ENCODE measurements at places on chromosomes 13 and 19.
A peak's percentile ranks its signal among the peaks of the same experiment; 100 is the strongest.

- DNase-seq: no peak
These were observed 21.4 kb downstream of the LCP1 start for GRCh38 chr13:46160471-46161066.

DNA sequence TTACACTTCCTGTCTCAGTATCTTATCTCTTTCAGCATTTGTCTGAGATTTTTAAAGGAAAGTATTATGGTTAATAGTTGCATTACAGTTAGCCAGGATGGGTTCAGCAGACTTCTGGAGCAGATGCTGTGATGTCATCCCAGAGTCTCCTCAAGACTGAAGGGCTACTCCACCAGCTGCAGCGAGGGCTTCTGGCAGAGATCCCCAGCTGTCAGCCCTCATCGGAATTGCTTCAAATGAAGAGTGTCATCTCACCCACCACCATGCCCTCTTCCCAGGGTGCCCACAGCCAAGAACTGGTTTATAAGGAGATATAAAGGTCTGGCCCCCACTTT, 84.4 kb downstream of the FAM216B start:
- no peak for DNase-seq

GRCh38 chr13:28320884-28321574, 173.9 kb downstream of the FLT1 start:
- no peak for DNase-seq

DNA sequence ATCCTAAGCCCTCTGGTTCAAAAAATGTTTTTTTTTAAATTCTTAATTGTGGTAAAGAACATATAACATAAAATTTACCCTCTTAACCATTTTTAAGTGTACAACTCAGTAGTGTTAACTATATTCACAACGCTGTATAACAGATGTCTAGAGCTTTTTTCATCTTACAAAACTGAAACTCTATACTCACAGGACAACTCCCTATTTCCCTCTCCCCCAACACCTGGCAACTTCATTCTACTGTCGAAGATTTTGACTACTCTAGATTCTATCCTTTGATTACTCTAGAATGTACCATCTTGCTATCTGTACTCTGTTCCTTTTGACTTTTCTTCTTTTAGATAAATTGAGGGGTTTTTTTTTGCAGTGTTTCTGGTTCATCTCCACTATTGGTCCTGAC, 200.4 kb downstream of the KLF12 start:
- DNase-seq: no peak

DNA sequence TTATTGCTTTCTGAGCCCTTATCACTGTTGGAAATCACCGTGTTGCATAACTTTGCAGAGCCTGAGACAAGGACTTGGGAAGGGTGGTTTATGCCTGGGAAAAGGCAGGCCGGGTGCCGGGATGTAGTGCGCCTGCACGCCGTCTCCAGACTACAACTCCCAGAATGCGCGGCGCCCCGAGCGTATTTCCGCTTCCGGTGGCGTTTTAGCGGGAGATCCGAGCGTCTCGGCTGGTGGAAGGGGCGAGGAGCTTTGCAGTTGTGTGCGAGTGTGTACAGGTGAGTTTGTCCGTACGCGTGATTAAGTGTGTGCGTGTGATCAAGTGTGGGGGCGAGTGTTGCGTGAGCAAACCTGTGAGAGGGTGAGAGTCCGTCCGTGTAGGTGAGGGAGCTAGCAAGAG, 75.4 kb downstream of the PEG3 start:
- peak; percentile 58 for DNase-seq

DNA sequence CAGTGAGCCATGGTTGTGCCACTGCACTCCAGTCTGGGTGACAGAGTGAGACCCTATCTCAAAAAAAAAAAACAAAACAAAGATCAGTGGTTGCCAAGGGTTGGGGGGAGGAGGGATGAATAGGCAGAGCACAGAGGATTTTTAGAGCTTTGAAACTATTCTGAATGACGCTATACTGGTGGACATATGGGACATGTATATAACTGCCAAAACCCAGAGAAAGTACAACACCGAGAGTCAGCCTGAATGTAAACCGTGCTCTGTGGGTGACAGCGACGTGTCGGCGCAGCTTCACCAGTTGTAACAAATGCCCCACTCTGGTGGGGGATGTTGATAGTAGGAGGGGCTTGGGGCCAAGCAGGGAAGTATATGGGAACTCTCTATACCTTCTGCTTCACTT, 32.9 kb downstream of the ZIC5 start:
- no peak for DNase-seq

GRCh38 chr19:38891771-38892170, 7.6 kb downstream of the SIRT2 start:
- no peak for DNase-seq

DNA sequence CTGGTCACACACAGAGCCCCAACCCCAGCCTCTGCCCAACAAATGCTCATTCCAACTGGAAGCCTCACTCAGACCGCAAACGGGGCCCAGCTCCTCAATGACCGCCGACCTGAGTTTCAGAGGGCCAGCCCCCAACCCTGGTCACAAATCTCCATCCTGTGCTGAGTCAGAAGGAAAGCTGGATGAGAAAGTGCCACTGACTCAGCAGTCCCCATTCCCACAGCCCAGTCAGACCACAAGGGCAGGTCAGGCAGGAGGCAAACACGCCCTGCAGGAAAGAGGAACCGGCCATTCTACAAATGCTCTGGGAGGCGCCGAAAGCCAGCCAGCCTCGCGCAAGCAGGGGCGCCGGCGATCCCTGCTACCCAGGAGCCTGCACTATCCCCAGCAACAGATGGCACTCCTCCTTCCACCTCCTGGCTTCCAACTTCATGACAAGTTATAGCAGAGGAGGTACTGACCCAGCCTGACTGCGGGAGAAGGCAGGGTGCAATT, 14.1 kb upstream of the PRKD2 start:
- DNase-seq: no peak

DNA sequence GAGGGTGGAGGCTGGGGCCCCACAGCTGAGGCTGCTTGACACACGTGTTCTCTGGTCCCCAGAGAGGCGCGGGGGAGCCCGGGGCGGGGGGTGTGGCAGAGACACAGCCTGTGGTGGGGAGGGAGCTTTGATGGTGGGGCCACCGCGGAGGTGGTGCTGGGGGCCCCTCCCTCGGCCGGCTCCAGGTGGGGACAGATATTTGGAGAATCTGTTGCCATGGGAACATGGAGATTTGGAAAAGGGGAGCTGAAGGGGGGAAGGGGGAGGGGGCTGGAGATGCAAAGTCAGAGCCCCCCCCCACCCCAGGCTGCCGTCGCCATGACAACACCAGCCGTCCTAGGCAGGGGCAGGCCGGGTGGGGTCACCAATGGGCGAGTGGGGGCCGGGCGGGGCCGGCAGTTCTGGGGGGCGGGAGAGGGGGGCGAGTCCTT, 1.2 kb downstream of the PRKCG start:
- DNase-seq: no peak

- peak; percentile 93 for DNase-seq
These were observed 25.3 kb downstream of the ZNF582 start for GRCh38 chr19:56367829-56368711.

GRCh38 chr13:73849292-73849691, 284.9 kb downstream of the KLF12 start:
- no peak for DNase-seq

DNA sequence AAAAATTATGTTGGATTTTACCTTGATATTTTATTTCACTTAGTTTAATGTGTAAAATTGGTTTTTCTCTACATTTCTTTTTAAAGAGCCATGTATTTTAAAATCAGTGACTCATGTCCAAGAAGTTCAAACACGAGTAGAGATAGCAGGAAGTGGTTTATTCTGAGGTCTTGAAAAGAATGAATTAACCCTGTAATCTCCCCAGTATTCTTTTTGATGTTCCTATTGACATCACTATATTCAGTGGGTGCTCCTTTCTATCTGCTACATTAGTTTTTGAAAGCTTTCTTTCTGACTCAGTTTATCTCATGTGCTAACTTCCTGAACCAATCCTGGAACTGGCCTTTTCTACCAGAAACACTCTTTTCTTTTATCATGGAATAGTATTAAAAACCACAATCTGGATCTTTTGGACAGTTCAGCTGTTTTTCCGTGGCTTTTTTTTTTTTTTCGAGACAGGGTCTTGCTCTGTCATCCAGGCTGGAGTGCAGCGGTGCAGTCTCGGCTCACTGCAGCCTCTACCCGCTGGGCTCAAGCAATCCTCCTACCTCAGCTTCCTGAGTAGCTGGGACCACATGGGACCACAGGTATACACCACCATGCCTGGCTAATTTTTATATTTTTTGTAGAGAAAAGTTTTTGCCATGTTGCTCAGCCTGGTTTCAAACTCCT, 114.9 kb downstream of the PCCA start:
- peak; percentile 16 for DNase-seq

GRCh38 chr19:4174895-4175668, 7.3 kb downstream of the SIRT6 start:
- DNase-seq: no peak

- no peak for DNase-seq
These were observed 341.3 kb downstream of the SPRY2 start for GRCh38 chr13:79999601-80000000.

DNA sequence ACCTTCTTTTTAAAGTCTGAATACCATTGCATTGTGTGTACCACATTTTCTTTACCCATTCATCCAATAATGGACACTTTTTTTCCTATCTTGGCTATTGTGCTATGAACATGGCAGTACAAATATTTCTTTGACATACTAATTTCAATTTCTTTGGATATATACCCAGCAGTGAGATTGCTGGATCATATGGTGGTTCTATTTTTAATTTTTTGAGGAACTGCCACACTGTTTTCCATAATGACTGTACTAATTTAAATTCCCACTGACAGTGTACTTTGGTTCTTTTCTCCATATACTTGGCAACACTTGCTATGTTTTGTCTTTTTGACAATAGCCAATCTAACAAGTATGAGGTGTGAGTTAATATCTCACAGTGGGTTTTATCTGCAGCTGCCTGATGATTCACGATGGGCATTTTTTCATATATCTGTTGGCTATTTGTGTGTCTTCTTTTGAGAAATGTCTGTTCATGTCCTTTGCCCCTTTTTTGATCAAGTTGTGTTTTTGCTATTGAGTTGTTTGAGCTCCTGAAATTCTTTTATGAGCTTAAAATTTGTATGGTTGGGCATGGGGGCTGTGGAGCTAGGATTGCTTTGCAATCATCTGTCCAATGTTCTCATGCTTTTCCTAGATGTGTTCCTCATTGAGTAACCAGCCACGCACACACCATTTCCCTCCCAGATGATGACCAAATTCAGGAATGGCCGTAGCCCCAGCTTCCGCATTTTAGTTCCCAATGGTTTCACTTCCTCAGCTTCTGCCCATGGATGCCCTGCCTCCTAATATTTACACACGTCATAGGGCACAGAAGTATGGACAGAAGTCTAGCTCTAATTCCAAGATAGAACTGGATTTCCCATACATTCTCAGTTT, 380.0 kb upstream of the SGCG start:
- no peak for DNase-seq

DNA sequence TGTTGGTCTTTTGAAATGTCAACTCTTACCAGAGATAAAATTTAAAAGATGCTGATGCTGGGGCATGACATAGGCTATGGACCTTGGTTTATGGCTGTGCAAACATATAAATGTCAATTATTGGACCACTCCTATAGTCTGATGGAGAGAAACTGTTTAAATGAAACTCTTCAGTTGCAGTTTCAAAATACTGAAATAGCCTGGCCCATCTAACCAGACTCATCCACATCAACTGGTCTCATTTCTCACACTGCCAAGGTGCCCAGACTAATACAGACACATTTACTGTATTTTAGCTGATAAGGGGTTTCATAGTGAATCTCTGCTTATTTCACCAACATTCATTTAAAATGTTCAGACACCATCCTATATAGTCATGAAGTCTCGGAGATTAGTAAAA, 19.9 kb downstream of the SERPINE3 start:
- no peak for DNase-seq

DNA sequence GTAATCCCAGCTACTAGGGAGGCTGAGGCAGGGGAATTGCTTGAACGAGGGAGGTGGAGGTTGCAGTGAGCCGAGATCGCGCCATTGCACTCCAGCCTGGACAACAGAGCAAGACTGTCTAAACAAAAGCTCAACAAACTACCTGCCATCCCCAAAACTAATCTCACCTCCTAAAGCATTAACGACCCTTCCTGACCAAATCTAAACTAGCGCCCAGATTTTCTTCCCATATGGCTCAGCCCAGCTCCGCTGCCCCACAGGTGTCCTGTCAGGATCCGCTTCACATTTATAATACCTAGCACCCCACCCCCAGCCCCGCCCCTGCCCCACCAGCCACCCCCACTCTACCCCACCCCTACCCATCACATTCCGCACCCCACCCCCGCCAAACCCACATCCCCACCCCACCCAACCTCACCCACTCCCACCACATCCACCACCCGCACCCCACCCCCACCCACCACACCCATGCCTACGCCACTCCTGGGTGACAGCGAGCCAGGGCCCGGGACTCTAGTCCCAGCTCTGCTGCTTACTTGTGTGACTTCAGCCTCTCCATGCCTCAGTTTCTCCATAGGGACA, 599 bp downstream of the C19orf12 start:
- no peak for DNase-seq

GRCh38 chr19:29690842-29691241, 24.2 kb downstream of the C19orf12 start:
- DNase-seq: peak; percentile 49

DNA sequence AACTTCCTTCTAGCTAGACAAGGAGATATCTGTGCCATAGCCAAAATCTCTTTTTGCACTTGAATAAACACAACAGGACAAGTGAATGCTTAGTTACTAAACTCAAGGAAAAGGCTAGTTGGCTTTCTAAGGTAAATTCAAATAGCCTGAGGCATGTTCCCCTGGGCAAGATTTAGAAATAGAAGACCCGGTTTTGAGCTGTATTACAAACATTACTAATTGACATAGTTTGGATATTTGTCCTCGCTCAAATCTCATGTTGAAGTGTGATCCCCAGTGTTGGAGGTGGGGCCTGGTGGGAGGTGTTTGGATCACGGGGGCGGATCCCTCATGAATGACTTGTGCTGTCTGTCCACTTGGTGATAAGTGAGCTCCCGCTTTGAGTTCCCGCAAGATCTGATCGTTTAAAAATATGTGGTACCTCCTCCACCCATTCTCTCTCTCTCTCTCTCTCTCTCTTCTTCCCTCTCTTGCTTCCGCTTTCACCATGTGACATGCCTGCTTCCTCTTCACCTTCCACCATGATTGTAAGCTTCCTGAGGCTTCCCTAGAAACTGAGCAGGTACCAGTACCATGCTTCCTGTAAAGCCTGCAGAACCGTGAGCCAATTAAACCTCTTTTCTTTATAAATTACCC, 3.9 kb upstream of the KBTBD6 start:
- DNase-seq: no peak

DNA sequence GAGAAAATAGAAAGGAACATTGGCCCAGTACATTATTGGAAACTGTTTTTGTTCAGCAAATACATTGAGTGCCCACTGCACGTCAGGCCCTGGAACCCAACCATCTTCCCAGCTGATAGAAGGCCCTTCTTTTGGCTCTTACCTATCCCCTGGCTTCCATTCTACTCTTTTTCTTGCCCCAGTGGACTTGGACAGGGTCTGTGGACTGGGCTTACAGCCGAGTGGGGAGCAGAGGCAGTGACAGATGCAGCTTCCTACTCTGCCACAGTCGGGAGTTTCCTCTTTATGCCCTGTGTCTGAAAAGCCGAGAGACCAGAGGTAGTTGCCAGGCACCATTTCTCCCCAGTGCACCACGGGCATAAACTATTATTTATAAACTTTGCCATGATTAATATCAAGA, 70.4 kb downstream of the ARHGAP35 start:
- DNase-seq: no peak

- DNase-seq: no peak
These were observed 29.3 kb upstream of the GRTP1 start for GRCh38 chr13:113393226-113393562.
